ENCODE measurements at places on chromosomes 7 and 10. TPM values are rescaled to one million over a fixed set of nuclear protein-coding genes. Genes with fewer than 3 reads are reported as not detected.

ZNF438 gene
- 4.5 TPM for total RNA-seq

ANKRD7 gene
- 0.60 TPM for total RNA-seq

CTTNBP2 gene
- 0.05 TPM for total RNA-seq

ZDHHC4 gene
- total RNA-seq, result 48.3 TPM

TRPV5 gene
- total RNA-seq, result not detected

RHOBTB1 gene
- 0.33 TPM for total RNA-seq

IGF2BP3 gene
- not detected for total RNA-seq

HOXA6 gene
- total RNA-seq, result not detected

ADCK2 gene
- 16.4 TPM for total RNA-seq

UPK3BL2 gene
- total RNA-seq, result 53.6 TPM

- DNase-seq, result peak; percentile 74
Measured at GRCh38 chr10:110305767-110306451, 1.2 kb upstream of the SMNDC1 start.

- no peak for DNase-seq
Measured at GRCh38 chr10:61130366-61130765, 186.4 kb upstream of the RHOBTB1 start.

DNA sequence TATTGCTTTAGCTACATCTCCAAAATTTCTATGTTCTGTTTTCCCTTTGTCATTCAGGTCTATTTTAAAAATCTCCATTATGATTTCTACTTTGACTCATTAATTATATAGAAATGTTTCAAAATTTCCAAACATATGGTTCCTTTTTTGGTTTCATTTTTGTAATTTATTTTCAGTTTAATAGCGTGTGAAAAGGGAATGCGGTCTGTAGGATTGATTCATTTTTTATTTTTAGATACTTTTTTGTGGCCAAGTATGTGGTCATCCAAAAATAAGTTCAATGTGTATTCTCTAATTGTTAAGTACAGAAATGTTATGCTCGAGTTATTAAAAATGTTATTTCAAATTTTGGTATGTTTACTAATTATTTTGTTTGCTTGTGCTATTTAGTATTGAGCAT, 72.5 kb upstream of the ANKRD1 start:
- DNase-seq, result no peak

DNA sequence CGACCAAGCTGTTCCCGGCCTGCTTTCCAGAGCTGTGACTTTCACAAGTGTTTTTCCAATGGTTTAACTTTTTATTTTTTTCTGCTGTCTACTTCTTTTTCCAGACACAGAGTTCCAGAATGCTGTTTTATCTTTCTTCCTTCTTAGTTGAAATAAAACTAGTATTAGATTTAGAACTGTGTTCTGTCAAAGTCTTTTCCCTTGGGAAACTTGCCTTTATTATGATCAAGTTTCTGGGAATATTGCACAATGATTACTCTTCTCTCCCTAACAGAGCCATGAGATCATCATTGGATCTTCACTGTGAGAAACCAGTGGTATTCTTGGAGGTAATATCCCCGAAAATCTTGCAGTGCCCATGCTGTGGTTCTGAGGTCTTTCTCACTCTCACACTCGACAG, 104.9 kb upstream of the KCND2 start:
- DNase-seq, result no peak

DNA sequence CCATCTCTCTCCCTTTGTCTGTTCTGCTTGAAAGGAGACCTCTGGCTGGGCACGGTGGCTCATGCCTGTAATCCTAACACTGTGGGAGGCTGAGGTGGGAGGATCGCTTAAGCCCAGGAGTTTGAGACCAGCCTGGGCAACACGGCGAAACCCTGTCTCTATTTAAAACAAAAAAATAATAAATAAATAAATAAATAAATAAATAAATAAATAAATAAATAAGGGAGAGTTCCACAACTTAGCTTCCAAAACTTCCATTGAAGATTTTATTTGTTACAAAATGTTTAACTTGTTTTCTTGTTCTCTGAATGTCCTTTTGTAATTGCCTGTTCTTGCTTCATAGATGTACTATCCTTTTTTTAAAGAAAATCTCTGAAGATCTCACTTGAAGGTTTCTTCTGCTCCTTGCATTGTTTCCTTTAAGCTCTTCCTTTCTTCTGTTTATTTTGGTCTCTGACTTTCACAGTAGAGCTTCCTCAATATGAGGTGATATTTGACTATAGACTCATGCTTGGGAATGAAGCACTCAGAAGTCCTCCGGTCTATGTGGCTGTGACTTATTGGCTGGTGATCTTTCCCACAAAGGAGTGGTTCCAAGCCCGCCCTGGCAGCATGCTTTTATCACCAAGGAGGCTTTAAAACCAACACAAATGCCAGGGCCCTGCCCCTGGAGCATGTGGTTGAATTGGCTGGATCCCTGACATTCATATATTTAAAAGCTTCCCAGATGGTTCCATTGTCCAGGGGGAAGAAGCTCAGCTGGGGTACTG, 18.1 kb upstream of the NPTX2 start:
- DNase-seq, result no peak

DNA sequence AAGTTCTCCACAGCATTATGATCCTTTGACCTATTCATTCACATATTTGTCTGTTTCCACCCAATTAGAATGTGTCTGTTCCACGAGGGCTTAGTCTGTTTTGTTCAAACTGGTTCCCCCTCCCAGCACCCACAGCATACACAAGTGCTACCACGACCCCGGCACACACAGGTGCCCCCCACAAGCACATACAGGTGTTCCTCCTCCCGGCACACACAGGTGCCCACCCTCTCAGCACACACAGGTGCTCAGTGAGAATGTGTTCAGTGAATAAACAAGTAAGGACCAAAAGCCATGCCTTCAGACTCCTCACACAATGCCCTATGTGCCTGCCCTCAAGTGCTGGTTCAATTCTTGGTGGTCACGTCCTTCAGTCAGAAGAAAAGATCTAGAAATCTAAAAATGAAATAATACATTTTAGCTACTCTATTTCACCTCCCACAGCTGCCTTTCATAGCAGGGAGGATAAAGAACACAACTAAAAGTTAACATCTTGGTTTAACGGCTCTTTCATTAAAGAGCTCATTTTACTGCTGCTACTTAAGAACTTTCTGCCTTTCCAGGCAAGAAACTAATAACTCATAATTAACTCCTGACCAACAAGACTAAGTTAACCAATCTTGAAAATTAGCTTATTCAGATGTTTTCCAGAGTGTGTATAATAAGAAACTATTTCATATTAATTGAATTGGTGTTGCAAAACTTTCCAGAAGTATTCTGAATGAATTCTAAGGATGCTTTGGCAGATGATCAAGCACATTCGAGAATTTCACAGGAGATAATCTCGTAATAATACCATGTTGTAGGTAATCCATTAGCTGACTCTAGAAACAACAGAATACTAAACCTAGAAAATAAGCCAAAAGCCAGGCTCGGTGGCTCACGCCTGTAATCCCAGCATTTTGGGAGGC, 2.3 kb downstream of the DNMBP start:
- DNase-seq, result no peak

GRCh38 chr7:150942591-150943452, 35.3 kb downstream of the KCNH2 start:
- DNase-seq, result no peak

DNA sequence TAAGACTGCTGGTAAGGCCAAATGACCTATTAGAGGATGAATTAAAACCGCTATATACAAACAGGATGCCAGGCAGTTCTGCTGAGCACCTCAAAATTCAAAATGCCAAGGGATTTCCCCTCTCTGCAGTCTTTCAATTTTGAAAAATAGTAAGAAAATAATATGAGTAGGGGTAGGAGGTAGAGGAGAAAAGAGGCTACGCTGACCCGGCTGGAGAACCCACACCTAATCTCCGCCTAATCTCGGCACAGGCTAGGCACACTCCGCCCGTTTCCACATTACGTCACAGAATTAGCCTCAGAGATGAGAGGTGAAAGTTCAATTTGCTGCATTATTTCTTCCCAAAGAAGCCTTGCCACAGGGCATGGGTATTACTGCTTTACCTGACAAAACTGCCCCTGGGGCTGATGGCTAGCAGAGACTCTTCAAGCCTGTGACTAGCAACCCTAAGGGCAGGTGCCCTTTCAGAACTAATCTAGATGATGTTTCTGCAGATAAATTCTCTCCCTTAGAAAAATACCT, 21.3 kb upstream of the SPOCK2 start:
- no peak for DNase-seq

DNA sequence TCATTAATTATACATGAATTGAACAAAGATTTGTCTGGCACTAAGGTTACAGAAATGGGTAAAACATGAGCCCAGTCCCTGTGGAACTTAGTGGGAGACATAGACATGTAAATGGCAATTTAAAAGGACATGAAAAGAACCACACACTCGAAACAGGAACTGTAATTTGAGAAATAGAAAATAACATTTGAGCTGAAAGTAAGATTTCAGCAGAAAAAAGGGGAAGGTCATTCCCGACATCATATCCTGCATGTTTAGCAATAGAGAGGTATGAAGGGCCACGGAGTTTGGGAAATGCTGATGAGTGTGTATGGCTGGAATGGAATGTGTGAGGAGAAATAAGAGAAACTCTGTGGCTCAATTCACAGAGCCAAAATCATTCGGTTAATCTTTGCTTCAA, 175.4 kb upstream of the AHR start:
- no peak for DNase-seq

DNA sequence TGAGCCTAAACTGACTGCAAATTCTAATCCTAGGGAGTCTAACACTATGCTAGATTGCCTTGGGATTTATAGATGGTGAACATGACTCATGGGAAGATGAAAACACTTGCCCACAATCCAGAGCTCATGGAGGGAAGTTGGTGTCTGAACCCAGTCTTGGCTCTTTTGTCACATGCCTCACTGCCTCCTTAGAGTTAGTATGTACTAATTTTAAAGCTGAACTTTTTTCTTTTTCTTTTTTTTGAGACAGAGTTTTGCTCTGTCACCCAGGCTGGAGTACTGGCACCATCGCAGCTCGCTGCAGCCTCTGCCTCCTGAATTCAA, 14.4 kb downstream of the MRPL32 start:
- no peak for DNase-seq

- no peak for DNase-seq
Measured at GRCh38 chr7:106812027-106812643, 52.9 kb upstream of the PIK3CG start.
